H1 (cell line): ENCODE measurements at places on chromosomes 7 and 10. TPM values are rescaled to one million over a fixed set of nuclear protein-coding genes. Genes with fewer than 3 reads are reported as not detected.

- DNase-seq: peak; percentile 23
Measured at GRCh38 chr7:80942261-80943041, 23.6 kb upstream of the SEMA3C start.

CLCN1 gene
- 0.33 and 0.41 TPM in 2 replicates for total RNA-seq

ZNF804B gene
- total RNA-seq: not detected in 2 replicates

DNA sequence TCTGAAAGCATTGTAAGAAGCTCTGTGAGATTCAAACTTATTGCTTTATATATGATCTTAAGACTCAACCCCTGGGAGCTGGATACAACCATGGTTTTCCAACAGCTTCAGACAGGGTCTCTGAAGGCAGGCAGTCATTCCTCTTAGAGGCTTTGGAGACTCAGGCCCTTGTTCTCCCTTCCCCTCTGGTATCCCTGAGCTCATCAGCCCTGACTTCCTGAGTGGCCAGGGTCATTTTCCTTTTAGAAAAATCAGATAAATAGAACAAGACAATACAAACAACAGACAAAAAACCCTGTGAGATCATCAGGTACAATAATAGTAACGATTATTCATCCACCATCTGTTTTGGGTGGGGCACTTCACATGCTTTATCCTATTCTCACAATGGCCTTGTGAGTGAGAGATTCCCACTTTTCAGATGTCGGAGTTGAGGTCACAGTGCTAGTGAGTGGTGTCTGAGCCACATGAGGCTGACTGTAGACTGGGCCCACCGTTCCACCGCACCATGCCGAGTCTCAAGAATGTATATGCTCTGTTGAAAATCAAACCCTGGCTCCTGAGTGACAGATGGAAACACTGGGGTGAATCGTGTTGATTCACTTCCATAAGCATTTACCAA is 144.2 kb downstream of the CXCL12 start:
- DNase-seq: no peak

DNA sequence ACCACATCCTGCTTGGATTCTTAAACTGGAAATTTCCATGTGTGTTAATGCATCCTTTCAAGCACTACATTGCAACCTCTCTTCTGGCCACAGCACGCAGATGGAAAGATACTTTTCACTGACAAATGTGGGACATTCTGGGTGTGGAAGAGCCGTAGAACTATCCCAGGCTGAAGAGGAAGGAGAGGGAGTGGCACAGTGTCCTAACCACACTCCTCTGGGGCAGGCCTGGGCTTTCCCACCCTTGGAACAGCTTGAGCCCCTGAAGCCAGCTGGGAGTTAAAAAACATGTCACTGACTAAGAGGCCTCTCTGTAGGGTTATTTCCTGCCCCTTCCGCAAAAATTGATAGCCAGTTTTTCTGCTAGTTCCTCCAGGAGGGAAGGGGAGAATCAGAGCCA is 34.0 kb upstream of the DNMBP start:
- no peak for DNase-seq

H2BK1 gene
- total RNA-seq: not detected in 2 replicates

ANXA8 gene
- total RNA-seq: not detected in 2 replicates

STEAP1B gene
- total RNA-seq: 8.6 and 8.7 TPM in 2 replicates

FAM25C gene
- not detected in 2 replicates for total RNA-seq

DNA sequence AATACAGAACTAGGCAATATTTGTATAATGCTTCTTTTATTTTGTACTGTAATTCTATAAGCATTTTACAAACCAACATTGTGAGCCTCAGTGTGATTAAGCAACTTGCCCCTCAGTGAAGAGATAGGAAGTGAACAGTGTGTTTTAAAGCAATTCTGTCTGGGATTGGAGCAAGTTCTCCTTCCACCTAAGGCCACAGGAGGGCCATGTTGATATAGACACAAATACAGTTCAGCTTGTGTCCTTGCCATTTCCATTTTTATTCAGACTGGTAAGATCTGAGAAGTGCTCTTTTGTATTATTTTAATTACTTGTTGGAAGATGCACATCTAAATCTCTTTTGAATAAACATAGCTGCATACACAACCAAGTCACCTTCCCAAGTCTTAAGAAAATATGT is 416.3 kb upstream of the COBL start:
- no peak for DNase-seq

CPA2 gene
- total RNA-seq: 0.31 TPM in 1 of 2 replicates, not detected in the other

DNA sequence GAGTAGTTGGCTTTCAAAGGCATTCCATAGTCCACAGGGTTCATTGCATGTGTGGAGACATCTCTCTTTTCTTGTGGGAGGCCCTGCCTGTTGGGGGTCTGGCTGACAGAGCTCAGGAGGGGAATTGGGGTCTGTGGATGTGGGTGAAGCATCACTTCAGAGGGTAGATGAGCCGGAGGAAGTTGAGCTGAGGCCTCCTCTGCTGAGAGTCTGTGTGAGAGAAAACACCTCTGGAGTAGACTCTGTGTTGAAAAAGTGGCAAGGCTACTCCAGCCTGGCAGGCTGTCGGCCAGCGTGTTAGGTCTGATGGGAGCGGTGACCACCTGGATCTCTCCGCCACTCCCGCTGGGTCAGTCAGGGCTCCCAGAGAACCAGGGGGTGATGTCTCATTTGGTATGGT is 358.0 kb upstream of the MGMT start:
- no peak for DNase-seq

GRCh38 chr10:25738776-25739175 is 195.3 kb upstream of the MYO3A start:
- no peak for DNase-seq

CNTNAP2 gene
- total RNA-seq: 69.1 and 71.0 TPM in 2 replicates

HOXA7 gene
- total RNA-seq: not detected in 2 replicates

ZNF277 gene
- total RNA-seq: 18.0 and 21.7 TPM in 2 replicates

- DNase-seq: no peak
Measured at GRCh38 chr7:9507290-9507689, 1073.9 kb downstream of the NXPH1 start.

- DNase-seq: no peak
Measured at GRCh38 chr10:116589926-116590325, 833 bp upstream of the PNLIPRP1 start.
